Activated gamma-delta T cell (primary cell): ENCODE measurements at places on chromosomes 1 and 21.

GRCh38 chr1:15616373-15617172 is 685 bp upstream of the DDI2 start:
- DNase-seq = no peak

DNA sequence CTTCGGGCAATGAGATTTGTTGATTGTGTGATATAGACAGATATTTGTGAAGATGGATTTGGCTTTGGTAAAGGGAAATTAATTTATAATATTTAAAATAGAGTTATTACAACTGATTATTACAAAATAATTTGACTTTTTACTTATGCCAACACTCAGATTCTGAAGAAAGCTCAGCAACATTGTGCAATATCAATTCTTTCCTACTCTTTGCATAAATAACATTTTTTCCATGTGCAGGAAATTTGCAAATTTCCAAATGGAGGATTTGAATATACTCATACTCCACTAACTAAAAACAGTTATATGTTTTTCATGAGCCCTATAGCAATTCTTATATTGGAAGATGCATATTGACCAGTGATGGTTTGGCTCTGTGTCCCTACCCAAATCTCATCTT is 676.4 kb upstream of the ADAMTS5 start:
- DNase-seq = no peak

DNA sequence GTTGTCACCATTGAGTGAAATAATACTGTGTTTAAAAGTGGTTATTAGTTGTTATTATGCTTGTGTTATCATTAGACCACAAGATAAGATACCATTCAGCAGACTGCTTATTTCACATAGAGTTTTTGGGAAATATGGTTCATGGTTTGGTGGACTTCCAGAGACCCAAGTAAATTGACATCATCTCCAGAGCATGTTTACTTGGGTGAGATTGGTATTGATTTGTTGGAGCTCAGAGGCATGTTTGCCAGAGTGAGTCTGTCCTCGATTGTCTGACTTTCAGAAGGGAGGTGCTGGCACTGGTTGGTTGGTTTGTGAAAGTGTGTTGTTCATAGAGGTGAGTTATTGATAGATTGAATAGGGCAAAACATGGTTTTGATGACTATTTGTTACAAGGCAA is 291.4 kb downstream of the TGFB2 start:
- no peak for DNase-seq

- no peak for DNase-seq
These were observed 1.5 kb upstream of the GABPB2 start for GRCh38 chr1:151069103-151069486.

GRCh38 chr1:182615468-182616129 is 11.4 kb upstream of the RGS16 start:
- DNase-seq = peak; percentile 25

DNA sequence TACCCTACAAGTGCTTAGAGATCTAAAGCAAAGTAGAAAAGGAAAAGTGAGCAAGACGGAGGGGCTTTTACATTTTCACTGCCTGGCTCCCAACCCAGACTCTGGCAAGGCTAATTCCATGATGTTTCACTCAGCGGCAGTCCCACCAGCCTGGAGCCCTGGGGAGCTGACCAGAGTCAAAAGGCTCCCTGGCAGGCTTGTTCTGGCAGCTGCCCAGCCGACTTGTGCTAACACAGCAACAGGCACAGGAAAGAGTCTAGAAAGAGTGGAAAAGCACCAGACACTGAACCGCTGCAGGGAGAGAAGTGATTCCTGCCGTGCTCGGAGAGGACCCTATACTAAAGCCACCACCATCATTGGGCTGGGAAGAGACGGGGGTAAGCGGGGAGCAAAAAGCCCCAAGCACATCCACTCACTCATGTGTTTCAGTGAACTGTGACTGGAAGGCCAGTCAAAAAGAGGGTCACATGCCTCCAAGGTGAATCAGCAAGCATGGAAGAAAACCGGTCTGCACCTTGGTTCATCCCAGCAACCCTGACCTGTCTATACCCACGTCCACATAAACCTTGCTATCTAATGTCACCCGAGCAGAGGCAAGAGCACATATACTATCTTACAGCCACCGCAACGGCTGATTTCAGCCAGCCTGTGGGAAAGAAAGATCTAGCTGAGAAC is 8.0 kb downstream of the SMIM12 start:
- DNase-seq = no peak

DNA sequence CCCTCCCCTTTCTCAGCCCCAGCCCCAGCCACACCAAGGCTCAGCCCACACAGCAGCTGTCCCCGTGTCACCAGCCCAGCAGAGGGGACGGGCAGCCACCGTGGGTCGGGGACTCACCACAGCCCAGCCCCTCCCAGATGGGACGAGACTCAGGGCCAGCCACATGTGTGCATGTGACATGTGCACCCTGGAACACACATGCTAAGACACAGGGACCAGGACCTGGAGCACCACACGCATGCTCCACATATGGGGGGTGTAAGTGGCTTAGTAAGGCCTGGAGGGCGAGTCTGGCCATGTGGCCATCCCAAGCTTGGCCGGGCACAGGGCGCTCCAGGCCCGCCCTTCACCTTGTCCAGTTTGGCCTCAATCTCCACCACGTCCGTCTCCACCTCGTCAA is 4.0 kb downstream of the ACAP3 start:
- no peak for DNase-seq

DNA sequence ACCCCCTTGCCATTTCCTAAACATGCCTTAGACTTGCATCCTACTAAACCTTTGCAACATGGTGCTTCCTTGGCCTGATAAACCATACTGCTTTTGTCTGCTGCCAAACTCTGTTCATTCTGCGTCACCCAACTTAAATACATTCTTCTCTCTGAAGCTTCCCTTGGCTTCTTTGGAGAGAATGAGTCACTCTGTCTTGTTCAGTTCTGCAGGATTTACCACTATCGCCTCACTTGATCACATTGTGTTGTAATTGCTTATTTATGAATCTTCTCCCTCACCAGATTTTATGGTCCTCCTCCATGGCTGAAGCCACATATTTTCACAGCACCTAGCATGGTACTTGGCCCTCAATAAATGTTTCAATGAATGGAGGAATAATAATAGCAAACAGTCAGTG is 21.7 kb upstream of the TUT4 start:
- DNase-seq = no peak

DNA sequence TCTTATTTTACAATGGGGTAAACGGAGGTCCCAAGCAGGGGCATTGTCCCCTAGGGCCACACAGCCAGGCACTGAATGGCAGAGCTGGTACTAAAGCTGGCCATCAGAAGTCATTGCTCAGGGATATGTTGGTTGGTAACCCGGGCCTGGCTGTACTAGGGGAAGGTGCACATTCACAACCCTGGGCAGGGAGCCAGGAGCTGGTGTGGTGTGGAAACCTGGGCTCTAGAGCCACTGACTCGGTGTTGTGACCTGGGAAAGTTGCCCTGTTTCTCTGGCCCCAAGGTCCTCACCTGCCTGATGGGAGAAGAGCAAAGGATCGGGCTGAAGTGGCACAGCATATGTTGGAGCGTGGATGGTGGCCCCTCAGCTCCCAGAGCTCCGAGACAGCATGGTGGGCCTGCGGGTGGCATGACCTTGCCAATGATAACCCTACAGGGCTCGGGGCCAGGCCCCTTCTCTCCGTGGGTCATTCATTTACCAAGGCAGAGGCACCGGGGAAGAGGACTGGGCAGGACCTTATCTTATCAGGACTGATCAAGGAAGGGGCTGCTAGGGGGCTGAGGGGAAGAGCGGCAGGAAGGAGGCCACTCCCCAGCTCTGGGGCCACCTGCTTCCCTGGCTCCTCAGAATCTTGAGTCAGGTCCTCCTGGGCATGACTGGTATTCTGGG is 274.1 kb downstream of the TRABD2B start:
- DNase-seq = no peak
